ENCODE measurements at places on chromosomes 1 and 21.

- DNase-seq: no peak
These were observed 145.2 kb downstream of the FOXD2 start for GRCh38 chr1:47582891-47583608.

DNA sequence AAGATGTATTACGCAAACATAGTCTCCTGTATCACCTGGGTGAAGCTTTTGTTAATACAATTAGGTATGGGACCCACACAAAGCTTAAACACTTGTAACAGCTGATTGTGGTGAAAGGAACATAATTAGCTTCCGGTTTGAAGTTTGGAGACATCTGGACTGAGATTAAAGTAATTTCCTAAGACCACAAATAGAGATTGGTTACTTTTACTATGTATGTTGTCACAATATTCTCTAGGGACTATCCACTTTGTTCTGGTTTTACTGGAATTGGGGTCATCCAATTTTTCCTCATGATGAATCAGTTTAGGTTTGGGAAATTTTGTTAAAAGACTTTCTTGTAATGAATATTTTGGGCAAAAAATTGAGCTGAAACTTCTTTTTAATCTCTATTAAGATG lies 71.8 kb upstream of the SAMSN1 start:
- DNase-seq: no peak

DNA sequence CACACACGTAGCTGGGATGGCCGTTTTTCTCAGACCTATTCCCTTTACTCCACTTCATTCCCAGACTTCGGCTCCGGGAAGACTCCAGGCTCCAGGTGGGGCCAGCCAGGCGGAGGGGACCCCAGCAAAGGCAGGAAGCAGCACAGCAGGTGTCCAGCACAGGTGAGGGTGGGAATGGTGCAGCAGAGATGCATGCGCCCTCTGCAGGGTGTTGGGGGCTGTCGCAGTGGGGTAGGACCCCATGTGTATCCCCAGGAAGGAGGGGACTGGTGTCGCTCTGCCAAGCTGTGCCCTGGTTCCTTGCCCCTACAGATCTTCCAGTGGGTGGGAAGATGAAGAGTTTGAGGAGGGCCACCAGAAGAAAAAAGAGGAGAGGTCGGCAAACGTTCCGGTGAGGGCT lies 5.3 kb downstream of the TTC24 start:
- no peak for DNase-seq

- no peak for DNase-seq
These were observed 335.9 kb downstream of the RGS7 start for GRCh38 chr1:241020851-241021697.

DNA sequence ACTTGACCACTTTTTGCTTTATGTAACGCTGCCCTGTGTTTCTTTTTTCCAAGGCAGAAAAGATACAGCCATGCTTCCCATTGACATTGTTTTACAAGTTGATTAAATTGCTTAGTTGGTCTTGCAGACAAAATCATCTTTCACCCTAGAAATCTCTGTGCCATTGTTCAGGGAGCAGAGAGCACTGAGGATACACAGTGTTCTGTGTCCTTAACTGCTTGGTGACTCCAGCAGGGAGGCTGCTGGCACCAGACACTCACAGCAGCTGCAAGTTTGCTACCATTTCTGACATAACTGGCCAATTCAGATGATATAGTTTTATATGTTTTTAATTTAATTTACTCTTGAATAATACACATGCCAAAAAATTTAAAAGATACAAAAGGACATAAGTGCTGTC lies 118.7 kb downstream of the RGS2 start:
- no peak for DNase-seq

- no peak for DNase-seq
These were observed 68.0 kb downstream of the DISC1 start for GRCh38 chr1:231694465-231695077.

GRCh38 chr1:64584479-64584878 lies 114.5 kb downstream of the CACHD1 start:
- DNase-seq: no peak

- peak; percentile 69 for DNase-seq
These were observed 98.5 kb downstream of the LMX1A start for GRCh38 chr1:165257969-165258459.

DNA sequence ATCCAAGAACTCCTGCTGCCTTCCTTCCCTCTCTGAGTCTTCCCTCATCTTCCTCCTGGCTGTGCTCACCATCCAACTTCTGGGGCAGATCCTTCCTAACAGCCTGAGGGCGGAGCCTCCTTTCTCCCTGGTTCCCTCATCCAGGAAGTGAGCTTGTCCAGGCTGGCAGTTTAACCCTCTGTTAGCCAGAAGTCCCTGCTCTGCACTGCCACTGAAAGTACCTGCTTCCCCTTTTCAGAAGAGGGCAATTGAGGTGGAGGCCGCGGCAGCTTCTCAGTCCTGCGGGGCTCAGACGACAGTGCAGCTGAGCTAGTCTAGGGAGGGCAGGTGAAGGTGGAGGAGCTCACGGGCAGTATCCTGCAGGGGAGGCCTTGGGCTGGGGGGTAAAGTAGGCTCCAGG lies 149.1 kb downstream of the FCRL5 start:
- no peak for DNase-seq

DNA sequence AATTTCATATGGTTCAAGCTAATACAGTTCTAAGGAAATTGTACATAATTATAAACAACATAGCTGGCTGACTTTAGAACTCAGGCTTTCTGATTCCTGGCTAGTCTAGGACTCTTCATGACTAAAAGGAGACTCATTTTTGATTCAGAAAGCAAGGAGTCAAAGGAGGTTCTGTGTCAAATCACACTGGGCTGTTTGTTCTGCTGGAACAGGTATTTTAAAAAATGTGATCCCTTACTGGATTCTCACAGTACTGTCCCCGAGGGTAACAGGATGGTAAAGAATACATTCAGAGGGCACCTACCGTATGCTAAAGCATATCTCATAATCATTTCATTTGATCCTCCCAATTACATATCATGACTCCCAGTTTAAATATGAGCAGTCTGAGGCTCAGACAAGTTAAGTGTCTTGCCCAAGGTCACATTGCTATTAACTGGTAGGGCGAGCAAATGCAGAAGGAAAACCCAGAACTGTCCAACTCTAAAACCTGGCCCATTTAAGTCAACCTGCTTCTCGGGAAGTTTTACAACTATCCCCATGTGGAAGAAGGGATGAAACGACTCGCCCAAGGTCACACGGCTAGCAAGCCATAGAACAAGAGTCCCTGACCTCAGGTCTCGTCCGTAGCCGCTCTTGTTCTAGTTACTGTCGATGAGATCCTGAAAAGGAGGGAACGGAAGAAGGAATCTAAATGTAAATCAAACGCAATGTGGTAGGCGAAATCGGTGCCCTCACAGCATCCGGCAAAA lies 675 bp downstream of the MYSM1 start:
- no peak for DNase-seq

- DNase-seq: no peak
These were observed 127.2 kb upstream of the ADAR start for GRCh38 chr1:154735061-154735803.

- no peak for DNase-seq
These were observed 53.5 kb downstream of the CAPN2 start for GRCh38 chr1:223765719-223766340.

DNA sequence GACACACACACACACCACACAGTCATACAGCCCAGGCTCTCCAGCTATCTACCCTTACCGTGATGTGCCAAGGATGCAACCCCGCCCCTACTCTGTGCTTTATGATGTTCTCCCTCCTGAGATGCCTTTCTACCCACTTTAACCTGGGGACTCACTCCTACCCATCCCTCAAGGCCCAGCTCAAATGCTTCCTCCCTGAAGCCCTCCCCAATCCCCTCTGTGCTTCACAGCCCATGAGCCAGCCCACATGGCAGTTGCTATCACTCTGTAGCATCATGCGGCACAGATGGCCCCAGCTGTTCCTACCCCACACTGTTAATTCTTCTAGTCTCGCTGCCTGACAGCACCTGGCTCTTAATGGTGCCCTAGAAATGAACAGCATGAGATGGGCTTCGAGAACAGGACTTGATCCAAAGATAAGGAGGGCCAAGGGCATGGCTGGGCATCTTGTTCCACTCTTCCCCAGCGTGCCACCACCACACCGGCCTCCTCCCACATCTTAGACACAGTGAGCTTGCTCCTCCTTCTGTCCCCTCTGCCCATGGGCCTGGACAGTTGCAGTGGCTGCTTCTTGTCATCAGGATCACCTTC lies 109.8 kb downstream of the GLIS1 start:
- no peak for DNase-seq

DNA sequence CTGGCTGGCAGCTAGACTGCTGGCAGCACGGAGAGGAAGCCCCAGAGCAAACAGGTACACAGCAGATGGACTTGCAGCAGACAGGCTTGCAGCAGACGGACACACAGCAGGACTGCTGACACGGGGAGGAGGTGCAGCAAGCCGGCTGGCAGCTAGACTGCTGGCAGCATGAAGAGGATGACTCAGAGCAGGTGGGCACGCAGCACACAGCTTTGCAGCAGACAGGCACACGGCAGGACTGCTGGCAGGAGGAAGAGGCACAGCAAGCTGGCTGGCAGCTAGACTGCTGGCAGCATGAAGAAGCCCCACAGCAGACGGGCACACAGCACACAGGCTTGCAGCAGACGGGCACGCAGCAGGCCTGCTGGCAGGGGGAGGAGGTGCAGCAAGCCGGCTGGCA lies 498 bp downstream of the KRTAP10-2 start:
- DNase-seq: no peak

DNA sequence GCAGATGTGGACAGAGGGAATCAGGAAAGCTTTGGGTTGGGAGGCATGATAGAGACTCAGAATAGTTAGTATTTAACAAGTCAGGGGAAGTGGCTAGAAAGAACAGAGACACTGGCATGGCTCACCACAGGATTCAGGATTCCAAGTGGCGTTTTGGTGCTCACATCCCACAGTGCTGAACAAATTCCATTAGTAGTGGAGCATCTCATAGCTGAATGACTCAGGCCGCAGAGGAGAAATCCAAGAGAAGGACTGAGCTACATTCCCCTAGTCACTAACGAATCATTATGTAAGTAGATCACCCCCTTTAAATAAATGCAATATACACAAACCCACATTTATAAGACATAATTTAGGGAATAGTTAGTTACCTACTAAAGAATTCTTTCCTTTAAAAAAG lies 5.0 kb upstream of the KCNJ9 start:
- DNase-seq: no peak

DNA sequence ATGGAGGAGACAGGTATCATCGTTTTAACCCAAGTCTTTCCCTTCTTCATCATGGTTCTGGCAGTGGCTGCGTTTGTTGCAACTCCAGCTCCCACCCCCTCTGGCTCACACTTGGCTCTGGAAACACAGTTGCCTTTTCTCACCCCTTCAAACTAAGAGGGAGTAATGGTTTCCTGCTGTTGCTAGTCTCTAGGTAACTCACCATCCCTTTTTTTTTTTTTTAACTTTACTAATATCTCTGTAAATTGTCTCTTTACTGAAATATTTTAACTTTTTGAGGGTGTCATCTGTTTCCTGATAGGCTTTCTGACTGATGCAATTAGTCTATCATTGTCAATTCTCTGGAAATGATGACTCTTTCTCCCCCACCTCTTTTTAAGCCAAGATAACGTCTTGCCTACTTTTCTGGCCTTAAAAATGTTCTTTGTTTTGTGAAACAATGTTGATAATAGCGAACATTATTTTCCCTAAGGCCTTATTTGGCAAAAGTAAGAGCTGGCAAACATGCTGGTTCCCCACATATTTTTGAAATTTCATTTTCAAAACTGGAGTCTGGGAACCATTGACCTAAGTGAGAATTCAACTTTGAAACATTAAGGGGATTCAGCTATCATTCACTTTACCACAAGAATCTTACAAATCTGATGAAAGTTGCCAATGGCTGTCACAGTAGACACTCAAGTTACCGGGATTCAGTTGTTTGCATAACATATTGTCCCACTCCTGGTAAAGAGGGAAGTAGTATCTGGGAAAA lies 85.3 kb downstream of the LEPR start:
- DNase-seq: no peak

DNA sequence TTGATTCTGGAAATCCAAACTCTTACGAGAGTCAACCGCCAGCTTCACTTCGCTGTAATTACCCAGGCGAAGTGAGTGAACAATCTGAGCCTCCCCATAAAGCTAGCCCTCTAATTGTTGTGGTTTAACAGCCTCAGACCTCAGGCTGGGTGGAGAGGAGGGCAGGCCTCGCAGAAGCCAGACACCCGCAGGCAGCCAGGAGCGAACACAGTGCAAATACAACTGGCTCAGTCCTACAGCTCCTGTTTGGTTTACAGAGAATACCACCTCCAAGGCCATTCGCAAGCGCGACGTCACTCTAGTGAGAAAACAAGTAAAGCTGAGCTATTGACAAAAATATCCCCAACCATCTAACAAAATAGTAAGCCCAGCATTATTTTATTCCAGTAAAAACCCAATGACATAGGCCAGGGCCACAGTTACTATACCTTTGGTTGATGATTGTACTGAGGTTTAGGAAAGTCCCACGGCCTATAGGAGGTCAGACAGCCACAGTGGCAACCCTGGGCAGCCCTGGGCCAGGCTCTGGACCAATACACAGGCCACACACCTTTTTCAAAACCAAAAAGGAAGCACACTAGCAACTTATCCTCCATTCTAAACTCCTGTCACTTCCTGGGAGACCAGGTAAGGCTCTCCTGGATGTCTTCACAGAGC lies 163.3 kb downstream of the ETS2 start:
- no peak for DNase-seq

DNA sequence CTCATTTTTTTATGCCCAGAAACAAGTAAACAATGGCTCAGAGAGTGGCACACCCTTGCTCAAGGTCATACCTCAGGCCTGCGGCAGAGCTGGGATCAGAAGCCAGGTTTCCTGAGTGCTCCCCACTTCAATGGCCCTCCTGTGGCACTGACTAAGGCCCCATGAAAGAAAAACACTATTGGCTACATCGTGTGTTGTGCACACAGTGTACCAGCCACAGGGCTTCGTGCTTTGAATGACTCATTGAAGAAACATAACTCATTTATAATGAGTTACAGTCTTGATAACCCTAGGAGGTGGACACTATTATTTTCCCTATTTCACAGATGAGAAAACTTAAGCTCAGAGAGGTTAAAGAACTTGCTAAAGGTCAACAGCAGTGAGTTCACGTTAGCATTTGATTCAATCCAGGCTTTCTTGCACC lies 91.2 kb downstream of the TRABD2B start:
- DNase-seq: no peak

DNA sequence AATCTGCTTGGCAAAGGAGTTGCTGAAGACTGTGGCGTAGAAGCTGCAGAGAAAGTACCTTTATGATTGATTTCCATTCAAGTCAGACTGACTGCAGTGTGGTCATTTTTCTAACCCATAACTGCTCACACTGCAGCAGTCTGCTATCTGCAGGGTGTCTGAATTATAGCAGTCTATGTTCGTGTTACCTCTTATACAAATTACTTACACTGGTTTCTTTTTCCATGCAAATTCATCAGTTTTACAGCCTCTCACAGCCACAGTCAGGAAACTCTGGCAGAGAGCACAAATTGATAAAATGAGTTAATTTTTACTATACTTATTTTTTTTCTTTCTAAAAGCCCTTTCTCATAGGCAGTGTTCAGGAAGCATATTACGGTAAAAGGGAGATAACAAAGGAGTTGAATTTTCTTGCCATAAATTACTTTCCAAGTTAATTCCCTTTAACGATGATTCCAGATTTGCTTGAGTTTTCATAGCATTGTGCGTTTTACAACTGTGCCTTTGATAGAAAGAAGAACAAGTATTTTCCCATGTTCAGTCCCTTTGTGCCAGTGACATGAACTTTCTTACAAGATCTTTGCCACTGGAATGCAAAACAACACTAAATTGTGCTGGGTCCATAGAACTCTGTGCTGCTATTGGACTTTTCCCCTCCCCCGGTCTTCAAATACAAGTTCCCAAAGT lies 261.5 kb downstream of the NFIA start:
- DNase-seq: no peak

GRCh38 chr1:20982316-20982715 lies 194.4 kb downstream of the EIF4G3 start:
- DNase-seq: no peak

- DNase-seq: no peak
These were observed 91.5 kb downstream of the SIPA1L2 start for GRCh38 chr1:232538224-232538942.

Measured in sigmoid colon (tissue), 7 donors.